ENCODE measurements at places on chromosomes 1 and 21.

DNA sequence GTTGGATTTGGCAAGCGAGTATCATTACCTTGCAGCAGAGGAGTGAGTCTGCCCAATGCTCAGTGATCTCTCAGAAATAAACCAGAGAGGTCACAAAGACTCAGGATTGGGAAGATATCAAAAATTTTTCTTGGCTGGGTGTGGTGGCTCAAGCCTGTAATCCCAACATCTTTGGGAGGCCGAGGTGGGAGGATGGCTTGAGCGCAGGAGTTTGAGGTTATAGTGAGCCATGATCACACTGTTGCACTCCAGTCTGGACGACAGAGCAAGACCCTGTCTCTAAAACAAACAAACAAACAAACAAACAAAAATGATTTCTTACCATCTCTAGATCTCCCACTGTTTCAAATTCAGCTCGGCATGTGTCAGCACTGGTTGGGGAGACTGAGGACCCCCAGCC is 13.3 kb upstream of the BECN2 start:
- no peak for DNase-seq

- DNase-seq = no peak
These were observed 105.7 kb upstream of the PLPPR5 start for GRCh38 chr1:99110140-99111041.

GRCh38 chr1:26787381-26787705 is 407 bp upstream of the PIGV start:
- no peak for DNase-seq

- peak; percentile 90 for DNase-seq
These were observed 79.0 kb downstream of the GALNT2 start for GRCh38 chr1:230145953-230146476.

- DNase-seq = peak; percentile 54
These were observed 37.2 kb upstream of the AGO1 start for GRCh38 chr1:35845766-35846165.

DNA sequence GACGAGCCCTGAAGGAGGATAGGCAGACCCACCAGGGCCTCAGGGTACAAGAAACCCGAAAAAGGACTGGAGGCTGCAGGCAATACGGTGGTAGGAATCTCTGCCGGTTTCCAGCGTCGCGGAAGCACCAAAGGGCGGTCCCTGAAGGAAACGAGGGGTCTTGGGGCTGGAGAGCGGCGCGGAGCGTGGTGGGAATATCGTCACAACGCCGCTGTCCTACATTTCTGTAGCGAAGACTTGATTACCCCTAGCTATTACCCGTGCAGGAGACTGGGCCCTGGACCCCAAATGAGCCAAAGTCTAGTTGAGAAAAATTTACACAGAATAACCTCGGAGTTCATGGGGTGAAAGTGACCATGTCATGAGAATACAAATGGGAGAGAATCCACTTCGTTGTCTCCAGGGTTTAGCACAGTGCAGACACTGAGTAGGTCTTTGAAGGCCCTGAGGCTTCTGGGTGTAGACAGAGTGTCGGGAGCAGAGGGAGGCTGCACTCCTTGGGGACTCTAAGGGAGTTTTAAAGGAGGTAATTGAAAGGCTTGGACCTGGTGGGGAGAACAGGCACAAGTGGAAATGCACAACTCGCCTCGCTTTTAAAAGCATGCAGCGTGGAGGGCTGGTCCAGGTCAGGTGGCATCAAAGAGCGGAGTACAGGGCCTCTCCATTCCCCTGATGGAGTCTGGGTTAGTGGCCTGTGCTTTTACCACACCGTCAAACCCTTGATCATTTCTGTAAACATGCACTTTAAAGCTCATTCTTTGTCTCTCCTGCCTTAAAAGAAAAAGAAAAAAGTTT is 1.5 kb downstream of the ATP1A1 start:
- DNase-seq = no peak

GRCh38 chr1:25430967-25431881 is 527 bp downstream of the MACO1 start:
- no peak for DNase-seq

DNA sequence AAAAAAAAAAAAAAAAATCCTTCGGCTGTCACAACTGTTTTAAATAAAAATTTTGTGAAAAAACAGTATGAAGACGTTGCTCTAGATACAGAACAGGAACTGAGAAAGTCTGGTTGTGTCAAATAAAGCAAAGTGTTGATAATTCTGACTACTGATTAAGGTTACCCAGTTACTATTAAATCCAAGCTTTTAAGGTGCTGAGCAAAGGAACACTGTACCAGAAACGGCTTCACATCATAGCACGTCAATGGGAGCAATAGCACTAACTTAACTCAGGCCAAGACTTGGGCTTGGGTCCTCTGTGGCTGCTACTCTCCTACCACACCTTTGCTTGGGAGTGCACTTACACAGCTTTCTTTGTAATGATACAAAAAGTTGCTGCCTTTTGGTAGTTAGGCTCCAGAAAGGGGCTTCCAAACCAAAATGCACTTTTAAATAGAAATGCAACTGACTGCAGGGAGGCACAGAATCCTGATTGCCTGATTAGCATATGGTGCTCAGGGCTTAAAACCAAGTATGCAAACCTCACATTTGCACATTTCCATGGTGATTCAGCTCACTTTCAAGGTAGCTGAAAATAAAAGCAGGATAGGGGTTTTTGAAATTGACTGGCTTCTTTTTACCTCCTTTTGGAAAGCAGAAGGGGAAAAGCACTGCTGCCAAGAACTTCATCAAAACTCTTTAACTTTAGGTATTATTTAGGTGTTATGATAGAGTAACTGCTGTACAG is 6.3 kb downstream of the MCL1 start:
- no peak for DNase-seq

DNA sequence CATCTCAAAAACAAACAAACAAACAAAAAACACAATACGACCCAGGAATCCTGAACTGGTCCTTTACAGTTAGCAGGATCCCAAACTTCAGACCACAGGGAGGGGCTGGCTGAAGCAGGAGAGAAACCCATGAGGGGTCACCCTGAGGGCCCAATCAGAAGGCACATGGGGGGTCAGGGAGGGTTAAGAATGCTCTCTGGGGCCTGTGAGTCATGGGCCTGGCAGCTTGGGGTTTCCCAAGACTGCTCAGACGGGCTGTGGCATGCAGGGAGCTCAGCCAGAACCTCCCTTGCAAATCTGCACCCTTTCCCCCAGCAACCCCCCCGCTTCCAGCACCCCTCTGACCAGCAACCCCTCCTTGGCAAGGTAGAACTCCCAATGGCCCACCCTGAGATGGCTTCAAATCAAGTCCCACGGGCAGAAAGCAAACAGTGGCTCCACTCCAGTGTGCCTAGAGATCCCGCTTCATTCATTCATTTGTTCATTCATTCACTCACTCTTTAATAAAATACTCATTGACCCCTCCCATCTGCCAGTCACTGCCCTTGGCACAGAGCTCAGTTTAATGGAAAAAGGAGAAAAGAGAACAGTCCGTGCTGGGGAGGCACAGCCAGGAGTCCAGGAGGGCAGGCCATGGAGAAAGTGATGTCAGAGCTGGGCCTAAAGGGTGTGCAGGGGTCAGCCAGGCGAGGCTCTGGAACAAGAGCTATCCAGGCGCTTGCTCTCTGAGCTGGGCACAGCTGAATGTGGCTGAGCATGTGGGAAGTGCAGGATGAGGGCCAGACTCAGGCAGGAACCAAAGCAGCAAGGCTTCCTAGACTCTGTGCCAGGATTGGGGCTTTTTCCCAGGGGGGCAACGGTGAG is 8.2 kb downstream of the UQCRHL start:
- no peak for DNase-seq

- no peak for DNase-seq
These were observed 99.0 kb upstream of the RAB4A start for GRCh38 chr1:229171934-229172333.

DNA sequence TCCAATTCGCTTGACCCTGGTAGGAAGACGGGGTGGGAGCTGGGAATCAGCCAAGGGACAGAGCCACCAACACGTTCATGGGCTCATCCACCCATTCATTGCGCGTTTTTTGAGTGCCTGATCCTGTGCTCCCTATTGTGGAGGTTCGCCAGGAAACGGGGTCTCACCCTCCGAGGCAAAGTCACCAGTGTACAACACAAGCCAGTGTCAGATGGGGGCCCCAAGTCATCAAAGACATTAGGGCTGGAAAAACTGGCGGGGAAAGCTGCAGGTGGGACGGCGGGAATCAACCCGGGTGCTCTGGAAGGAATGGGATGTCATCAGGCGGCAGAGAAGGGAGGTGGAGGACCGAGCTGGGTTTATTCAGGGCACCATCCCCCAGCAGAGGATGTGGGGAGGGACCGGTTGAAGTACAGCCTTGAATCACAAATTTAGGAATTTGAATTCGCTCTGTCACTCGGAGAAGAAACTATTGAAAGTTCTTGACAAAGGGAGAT is 667 bp upstream of the NID1 start:
- no peak for DNase-seq

- DNase-seq = no peak
These were observed 48.8 kb upstream of the GJA5 start for GRCh38 chr1:147809236-147809635.

- no peak for DNase-seq
These were observed 12.0 kb downstream of the ERVH48-1 start for GRCh38 chr21:42913476-42913875.

DNA sequence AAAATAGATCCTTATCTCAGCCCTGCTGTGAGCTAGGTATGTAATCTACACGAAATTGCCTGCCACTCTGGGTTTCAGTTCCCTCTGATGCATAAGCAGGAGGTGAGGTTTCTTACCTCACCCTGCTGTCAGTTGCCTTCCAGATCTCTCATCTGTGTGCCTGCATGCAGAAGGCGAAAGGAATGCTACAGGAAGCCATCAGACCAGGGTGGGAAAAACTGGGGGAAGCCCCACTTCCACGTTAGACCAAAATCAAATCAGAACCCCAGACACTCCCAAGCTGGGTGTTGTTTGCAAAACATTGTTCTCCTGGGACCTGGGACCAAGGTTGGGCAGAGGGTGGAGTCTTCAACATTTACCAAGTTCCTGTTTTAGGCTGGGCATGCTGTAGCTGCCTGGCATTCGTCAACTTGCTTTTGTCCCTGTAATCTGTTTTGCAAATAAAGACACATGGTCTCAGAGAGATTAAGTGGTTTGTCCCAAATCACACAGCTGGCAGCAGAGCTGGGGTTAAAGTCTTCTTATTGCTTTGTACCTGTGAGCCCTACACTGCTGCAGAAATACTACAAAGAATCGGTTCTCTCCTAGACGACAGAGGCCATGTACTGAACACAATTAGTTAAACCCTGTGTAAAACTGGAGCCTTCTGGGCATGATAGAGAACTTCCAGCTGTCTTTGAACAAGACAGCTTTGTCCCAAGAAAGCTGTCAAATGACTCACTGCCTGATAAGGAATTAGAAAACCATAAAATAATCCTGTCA is 389.7 kb upstream of the RUNX1 start:
- no peak for DNase-seq

DNA sequence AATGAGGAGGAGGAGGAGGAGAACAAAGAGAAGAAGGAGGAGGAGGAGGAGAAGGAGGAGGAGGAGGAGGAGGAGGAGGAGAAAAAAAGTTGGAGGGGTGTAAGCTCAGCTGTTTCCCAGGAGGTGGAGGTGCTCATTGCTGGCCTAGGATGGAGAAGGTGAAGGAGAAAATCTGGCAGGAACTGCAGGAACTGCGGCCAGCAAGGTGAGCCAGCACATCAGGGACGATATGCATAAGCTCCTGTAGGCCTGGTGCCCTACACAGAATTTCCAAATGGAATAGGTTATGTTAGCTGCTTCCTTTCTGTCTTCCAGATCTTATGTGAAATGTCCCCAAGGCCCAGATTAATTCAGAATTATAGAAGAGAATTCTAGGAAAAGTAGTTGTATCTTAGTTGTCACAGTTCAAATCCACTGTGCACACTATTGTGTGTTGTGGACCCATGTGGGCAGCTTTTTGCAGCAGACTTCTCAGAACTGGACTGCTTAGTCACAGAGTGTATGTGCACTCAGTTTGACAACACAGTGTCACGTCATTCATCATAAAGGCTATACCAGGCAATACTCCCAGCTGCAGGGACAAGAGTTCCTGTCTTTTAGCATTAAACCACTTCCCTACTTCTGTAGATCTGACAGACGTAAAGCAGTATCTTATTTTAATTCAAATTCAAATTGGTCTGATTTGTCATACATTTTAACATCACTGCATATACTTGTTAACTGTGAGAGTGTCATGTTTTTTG is 303.7 kb downstream of the HLX start:
- DNase-seq = no peak

DNA sequence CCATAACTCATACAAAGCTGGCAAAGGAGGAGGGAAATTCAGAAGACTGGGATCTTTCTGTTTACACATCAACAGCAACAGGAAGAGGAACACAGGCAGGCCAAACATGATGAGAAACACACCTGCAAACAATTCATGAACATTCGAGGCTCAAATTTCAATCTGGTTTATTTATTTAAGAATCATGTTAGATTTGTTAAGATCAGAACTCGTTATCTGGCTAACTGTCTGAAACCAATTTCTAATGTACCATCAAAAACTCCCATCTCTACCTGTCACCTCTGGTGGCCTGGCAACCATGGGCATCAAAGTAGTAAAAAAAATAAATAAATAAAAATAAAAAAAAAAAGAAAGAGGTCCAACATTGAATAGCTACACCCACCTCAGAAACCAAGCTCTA is 9.8 kb downstream of the LBR start:
- DNase-seq = no peak

DNA sequence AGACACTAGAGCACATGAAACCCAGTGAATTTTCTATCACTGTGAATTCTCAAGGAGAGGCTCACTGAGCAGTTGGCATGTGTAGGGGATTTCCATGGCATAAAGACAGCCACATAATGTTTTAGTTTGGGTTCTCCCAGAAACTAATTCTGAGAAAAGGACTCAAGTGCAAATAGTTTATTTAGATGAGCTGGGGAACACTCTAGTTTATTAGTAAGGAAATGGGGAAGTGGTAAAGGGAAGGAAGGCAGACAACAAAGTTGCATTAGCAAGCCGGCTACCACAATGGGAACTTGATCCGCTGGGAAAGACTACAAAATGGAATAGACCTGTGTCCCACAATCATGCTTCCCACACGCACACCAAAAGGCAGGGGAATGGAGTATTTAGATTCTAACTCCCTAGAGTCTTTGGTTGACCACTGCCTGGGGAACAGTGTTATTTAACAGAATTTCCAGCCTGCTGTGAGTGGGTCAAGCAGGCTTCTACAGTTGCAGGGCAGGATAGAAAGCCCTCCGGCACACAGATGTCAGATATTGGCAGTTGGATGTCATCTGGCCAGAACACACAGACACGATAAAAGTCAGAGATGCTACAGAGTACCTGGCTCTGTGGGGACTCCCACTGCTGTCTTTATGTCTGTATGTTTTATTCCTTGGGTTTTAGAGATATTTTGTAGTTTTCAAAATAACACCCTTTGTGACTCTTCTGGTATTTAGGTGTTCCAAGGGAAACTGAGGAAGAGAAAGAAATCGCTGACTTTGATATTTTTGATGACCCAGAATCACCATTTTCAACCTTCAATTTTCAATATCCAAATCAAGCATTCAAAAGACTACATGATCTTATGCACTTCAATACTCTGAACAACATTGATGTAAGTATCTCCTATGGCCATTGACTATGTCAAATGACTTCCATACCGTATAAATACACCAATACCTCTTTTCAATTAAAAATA is 150.1 kb downstream of the PLA2G4A start:
- DNase-seq = no peak

- peak; percentile 95 for DNase-seq
These were observed 54.9 kb upstream of the BACE2 start for GRCh38 chr21:41112740-41113692.
